Fibroblast of skin of scalp (primary cell): ENCODE measurements at places on chromosomes 4 and X.
A peak's percentile ranks its signal among the peaks of the same experiment; 100 is the strongest.

GRCh38 chr4:6942238-6942800 is 32.7 kb downstream of the TBC1D14 start:
- peak; percentile 95 for DNase-seq

GRCh38 chr4:105137121-105137875 is 9.4 kb upstream of the TET2 start:
- DNase-seq: no peak

DNA sequence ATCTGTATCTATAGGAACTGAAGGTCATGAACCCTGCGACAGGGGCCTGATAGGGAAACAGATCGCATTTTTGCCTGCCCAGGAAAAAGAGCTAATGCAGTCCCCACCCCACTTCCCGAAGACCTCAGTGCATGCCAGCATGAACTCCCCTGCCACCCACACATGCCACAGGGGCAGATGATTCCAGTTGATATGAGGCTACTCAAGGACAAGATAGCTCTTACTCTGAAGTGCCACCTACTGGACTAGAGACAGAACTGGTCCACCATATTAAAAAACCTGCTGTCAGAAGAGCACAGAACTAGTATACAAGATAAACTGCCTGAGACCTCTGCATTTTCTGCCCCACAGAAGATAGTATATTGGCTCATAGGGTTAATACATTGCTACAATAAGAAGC is 68.0 kb downstream of the YIPF7 start:
- DNase-seq: no peak

DNA sequence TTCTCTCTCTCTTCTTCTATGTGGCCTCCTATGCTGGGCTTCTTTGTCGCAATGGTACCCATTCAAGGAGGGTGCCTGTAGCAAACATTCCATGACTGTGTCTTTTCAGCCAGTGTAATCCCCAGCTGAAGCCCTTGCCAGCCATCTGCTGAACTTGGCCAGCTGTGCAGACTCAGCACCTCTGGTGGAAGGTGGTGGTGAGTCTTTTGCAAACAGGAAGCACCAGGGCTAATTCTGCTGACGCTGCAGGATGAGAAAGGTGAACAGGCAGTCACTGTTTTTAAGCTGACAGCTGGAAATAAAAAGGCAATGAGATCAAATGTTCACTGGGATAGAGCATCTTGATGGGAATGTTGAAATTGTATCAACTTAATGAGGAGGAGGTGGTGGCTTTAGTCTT is 298.7 kb upstream of the CLNK start:
- DNase-seq: no peak

- peak; percentile 36 for DNase-seq
These were observed 25.1 kb downstream of the XIAP start for GRCh38 chrX:123884809-123885408.

GRCh38 chr4:153223930-153224329 is 19.7 kb downstream of the TRIM2 start:
- no peak for DNase-seq

- DNase-seq: no peak
These were observed 283.7 kb upstream of the GATB start for GRCh38 chr4:152044331-152045036.

DNA sequence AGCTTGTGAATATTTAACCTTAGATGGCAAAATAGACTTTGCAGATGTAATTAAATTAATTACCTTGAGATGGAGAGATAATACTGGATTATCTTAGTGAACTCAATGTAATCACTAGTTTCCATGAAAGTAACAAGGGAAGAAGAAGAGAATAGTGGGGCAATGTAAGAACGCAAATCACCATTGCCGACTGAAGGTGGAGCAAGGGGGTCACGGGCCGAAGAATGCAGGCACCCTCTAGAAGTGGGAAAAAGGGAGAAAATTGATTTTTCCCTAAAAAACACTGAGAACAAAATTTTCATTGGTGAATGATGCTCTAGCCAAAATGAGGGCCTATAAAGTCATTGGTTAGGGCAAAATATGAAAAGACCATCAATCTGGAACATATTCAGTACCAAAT is 375.6 kb upstream of the EPHA5 start:
- DNase-seq: no peak

DNA sequence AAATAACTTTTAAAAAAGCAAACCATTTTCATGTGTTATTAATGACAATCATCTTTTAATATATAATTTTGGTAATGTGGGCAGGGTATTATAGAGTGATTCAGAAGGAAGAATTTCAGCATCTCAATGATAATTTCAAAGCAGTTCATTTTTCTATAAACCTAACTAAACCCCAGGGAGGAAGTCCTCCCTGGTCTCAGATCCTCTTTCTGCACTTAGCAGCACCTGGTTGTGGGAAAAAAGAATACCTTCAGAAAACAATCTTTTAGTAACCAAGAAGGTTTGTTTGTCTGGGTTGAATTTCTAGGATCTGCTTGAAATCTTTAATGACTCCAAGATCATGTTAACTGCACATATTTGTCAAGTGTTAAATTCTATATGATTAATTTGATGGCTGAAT is 29.9 kb downstream of the DKK2 start:
- DNase-seq: no peak

DNA sequence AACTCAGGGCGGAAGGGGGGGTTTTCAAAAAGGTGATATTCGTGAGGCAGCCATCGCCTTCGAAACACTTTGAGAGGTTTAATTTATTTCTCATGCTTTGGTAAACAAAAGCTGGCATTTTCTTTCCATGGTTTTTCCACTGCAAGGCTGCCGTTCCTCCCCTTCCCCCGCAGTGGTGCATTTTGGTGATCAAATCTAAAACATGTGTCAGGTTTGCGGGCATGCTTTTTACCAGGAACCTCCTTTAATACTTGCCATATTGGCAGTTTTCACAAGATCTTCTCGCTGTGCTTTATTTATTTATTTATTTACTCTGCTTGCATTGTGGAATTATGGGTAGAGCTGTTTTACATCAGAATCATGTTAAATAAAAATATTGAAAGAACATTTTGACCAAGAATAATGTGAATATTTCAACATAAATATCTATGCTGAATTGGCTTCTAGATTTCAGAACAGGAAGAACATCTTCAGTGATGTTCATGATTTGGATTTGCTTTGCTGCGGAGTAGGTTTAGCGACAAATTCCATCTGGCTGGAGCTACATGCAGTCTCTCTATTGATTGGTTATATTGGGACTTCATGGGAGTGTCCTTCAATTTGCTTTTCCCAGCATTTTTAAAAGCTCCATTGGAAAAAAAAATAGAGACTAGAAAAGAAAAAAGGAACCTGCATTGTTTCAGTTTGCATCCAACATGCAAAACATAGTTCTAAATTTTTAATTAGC is 54.4 kb downstream of the STOX2 start:
- DNase-seq: peak; percentile 9

- DNase-seq: no peak
These were observed 1.0 kb upstream of the ACSL1 start for GRCh38 chr4:184826691-184827270.

GRCh38 chrX:40247382-40247781 is 149.6 kb upstream of the BCOR start:
- DNase-seq: no peak

DNA sequence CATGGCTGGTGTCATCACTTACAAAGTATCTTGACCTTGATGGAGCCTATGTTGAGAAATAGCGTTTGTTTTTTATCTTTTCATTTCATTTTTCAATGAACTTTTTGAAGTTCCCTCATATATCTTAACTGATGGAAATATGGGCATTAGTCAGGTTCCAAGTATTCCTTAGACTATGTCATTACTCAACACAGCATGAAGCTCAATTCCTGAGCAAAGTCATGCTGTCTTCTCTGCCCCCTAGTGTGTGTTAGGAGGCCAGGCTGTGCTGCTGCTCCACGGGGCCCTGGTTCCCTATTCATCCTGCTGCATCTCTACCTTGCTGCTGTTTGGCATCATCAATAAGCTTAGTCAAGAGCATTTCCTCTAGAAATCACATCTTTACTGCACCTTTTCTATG is 40.9 kb downstream of the GPR143 start:
- peak; percentile 38 for DNase-seq

DNA sequence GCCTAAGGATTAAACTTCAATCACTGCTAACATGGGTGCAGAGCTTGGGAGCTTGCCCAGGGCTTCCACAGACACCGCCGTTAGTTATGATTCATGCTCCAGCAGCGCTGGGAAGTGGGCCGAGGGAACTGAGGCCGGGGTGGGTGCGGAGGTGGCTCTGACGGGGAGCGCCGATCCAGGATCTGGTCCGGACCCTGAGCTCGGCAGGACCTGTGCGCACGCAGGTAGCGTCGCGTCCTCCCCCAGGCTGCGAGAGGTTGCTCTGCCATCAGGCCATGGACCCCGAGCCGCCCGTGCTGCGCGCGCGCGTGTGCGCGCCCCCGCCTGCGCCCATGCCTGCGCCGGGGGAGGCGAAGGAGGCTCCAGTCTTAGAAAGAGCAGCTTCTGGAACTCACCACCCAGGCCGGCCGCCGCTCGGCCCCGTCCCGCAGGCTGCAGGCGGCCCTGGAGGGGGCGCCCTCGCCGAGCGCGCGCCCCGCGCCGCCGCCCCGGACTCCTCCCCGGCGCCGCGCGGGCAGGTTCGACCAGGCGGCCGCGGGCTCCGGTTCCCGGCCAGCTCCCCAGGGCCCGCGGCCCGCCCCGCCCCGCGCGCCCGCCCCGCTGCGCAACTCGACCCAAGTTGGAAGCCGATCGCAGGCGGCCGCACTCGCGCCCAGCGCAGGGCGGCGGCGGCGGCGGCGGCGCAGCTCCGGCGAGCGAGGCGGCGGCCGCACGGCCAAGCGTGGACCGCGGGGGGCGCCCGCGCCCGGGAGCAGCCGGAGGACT is 732 bp upstream of the ADRA2C start:
- peak; percentile 66 for DNase-seq

DNA sequence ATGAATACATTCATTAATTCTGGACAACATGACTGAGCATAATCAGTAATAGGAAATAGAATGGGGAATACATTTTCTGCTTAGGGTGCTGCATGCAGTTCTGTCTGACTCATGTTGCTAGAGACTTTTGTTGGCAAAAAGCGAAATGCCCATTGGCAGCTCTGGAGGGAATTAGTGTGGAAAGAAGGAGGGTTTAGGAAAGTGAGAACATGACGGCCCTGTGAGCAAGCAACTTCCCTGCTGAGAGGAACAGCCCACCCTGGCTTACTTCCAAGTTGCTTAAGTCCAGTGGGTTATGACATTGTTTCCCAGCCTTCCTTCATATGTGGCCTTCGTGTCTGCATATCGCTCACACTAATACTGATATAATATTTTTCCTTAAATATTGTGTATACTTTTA is 13.8 kb downstream of the MAD2L1 start:
- DNase-seq: peak; percentile 96

- DNase-seq: no peak
These were observed 23.0 kb downstream of the NAT8L start for GRCh38 chr4:2082118-2082517.

DNA sequence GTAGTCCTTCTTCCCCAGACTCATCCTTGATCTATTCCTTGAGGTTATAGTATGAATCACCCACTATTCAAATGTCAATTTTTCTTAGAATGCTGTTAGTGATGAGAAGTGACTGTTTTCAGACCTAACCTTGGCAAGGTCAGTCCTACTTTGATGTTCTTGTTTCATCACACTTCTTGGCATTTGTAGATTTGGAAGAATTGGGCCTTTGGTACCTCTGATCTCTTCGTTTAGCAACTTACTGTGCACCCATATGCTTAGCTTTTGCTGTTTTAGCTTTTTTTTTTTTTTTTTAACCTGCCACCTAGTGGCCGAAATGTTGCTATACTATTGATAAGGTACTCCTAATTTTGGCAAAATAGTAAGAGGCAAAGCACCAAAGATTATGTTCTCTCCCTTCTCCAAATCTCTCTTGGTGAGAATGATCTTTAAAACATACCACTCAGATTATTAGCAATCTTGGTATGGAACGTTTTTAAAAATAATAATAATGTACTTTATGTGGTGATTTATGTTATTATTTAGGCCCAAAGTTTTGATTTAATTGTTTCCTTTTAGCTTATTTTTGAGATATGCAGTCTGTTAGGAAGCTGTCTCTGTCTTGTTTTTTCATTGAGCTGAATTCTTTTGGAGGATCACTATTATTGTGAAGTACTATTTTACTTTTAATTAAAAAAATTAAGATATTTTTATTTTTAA is 16.6 kb downstream of the DCK start:
- DNase-seq: peak; percentile 57

- peak; percentile 96 for DNase-seq
These were observed 562.2 kb upstream of the SLIT2 start for GRCh38 chr4:19689511-19689910.

DNA sequence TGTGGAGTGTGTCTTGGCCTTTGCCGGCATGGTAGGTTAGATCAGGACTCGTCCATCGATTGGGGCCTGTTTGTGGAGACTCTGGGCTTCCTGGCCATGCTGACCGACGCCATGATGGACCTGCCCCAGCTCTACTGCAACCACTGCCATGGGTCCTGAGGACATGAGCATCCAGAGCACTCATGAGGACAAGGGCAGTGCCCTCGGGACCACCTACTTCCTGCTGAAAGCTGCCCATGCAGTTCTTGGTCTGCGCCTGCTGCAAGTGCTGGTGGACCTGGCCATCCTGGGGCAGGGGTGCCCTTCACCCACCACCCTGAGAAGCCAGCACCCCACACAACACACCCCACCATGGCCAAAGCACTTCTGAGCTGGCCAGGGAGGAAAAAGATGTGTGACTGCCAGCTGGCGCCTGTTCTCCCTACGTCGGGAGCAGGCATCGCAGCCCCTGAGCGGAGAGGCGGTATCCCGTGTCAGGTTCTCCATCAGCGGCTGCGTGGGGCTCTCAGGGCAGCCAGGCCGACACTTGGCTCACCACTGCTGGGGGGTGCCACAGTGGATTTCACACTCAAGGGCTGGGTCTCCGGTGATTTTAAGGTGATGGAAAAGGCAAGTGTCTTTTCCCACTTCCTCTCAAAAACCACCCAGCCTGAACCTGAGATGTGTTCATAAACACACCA is 106.4 kb downstream of the SCD5 start:
- DNase-seq: no peak

GRCh38 chr4:64271601-64272081 is 137.6 kb downstream of the TECRL start:
- no peak for DNase-seq

- DNase-seq: peak; percentile 45
These were observed 245.9 kb upstream of the GIMD1 start for GRCh38 chr4:106614441-106614840.

DNA sequence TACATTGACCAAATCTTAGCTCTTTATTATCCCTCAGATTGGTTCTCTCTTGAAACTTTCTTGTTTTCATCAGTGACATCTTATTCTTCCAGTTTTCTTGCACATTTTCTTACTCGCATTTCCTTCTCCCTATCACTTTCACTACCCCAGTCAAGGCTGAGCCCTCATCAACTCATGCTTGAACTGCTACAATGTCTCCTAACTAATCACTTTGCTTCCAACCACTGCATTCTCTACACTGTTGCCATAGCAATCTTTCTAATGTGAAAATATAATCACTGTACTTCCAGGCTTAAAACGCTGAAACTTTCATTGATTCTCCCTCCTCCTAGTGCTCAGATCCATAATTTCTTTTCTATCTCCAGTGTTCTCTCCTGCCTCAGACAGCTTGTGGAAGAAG is 22.2 kb upstream of the LPAR4 start:
- no peak for DNase-seq

GRCh38 chr4:76199664-76200211 is 13.9 kb downstream of the SCARB2 start:
- DNase-seq: no peak
